NCI-H510A treated with DMSO at 0.1 percent for 48 hours (cell line): ENCODE measurements at places on chromosomes 2 and 18.
A peak's percentile ranks its signal among the peaks of the same experiment; 100 is the strongest.

DNA sequence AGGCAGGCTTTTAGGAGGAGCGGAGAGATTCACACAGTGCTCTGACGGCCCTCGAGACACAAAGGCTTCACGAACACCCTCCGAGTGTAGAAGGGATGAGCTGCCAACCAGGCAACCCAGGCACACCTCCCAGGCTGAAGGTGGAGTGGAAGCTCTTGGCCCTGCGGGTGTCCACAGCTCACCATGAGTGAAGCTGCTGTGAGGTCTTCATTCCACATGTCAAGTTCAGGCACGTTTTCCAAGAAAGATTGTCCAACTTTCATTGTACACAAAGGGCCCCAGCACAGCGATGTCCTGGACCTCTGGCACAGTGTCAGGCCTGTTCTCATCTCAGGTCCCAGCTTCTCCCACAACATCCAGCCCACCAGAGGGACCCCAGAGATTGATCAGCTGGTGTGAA, 13.4 kb downstream of the PARD6G start:
- DNase-seq, result no peak

DNA sequence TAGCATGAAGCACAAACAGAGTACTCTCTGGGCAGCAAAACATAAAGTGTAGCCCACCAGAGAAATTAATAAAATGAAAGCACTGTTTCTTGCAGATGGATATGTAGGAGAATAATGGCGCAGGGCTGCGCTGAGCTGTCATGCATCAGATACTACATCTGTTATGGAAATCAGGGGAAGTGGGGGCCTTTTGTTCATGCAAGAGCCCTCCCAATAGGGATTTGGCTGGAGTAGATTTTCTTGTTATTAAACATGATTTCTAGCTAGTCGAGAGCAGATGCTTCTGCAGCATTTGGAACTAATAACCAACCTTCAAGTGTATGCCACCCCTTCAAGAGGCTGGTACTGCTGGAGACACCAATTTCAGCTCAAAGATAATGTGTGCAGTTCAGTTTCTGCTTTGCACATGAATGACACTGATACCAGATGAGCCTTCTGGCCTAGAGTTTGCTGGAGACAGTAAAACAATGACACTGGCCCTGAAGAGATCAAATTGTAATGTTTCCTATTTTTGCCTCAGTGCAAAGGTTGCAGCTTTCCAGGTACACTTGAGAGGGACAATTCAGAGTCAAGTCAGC, 58.0 kb downstream of the RND3 start:
- no peak for DNase-seq

DNA sequence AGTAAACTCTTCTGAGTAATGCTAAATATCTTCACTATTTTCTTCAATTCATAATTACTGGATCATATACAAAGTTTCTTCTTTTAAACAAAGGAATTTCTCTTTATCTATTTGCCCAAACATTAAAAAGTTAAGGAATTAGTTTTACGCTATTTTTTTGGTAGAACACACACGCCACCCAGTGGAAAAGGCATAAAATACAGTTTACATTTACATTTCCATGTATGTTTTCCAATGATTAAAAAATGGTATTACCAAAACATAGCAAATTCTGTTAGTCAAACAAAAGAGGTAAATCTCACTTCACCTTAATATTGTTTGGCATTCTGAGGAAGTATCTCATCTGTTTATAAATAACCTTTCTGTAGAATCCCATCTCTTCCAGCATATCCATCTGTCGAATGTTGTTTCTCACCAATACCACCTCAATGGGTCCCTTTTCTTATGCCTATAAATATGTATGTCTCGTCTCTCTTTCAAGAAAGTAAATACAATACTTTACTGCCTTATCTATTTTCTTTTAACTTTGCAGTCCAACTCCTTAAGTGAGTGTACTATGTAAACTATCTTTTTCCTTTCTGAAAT, 7.2 kb downstream of the BOLL start:
- DNase-seq, result peak; percentile 52

DNA sequence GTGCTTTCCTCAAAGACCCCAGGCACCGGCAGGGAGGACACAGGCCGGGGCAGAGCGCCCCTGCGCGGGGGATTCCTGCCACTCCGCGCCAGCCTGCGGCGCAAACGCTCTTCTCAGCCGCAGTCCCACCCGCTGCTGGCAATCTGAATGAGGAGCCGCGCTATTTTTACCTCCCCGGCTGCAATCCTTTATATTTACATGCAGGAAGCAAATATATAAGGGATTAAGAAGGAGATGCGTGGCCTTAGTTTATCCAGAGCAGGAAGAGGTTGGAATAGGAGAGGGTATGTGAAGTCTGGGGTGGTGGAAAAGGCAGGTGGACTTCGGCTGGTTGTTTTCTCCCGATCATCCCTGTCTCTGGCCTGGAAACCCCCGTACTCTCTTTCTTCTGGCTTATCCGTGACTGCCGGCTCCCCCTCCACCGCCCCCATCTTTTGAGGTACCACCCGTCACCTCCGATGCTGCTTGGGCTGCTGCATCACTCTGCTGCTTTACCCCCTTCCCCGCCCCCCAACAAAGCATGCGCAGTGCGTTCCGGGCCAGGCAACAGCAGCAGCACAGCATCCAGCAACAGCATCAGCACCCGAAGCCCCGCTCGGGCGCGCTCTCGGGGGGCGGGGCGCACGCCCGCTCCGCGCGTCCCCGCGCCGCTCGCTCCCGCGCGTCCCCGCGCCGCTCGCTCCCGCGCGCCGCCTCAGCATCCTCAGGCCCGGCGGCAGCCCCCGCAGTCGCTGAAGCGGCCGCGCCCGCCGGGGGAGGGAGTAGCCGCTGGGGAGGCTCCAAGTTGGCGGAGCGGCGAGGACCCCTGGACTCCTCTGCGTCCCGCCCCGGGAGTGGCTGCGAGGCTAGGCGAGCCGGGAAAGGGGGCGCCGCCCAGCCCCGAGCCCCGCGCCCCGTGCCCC, at the start of gene ADAM23:
Gene ADAM23, plus strand, starts transcription at position 700 of the 902 bp plus-strand sequence. CDS start 335 bp downstream, outside the sequence.
- peak; percentile 81 for DNase-seq

DNA sequence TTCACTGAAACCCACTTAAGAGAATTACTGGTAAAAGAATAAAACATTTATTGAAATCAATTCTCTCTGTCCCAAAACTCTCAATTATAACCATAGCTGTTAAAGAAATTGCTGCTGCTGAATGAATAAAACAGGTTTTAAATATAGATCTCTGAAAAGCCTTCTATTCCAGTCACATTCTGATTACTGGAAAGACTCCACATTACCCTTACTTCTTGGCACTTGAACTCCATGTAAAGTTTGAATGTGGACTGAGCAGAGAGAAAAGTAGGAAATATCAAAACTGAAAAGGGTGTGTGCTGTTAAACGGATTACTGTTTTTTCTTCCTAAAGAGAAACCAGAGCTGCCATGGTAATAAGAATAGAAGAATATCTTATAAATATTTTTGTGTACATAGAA, 655.3 kb upstream of the SETBP1 start:
- DNase-seq, result no peak

- DNase-seq, result no peak
These were observed 262.2 kb downstream of the HDAC4 start for GRCh38 chr2:239138610-239139009.

GRCh38 chr2:237154082-237154638, 68.5 kb downstream of the COPS8 start:
- DNase-seq, result no peak

DNA sequence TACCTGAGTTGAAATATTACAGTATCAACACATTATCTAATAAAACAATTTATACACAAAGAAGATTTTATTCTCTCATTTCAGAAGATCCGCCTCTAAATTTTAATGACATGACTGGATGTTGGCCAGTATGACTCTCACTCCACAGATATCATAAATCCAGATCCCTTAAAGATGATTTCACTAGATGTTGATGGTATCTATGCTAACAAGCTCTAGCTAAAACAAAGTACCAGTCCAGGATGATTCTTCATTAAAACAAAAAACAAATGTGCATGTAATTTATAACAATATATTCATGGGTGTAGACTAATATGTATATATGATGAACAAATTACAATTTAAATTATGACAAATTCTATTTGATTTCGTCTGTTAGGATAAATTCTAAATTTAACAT, 708.4 kb downstream of the SATB2 start:
- DNase-seq, result no peak

- no peak for DNase-seq
These were observed 367.4 kb downstream of the EPHA4 start for GRCh38 chr2:221204699-221205098.
